Activated T-cell treated with anti-CD3 and anti-CD28 coated beads for 48 hours (primary cell): ENCODE measurements at places on chromosomes 2 and 18.

DNA sequence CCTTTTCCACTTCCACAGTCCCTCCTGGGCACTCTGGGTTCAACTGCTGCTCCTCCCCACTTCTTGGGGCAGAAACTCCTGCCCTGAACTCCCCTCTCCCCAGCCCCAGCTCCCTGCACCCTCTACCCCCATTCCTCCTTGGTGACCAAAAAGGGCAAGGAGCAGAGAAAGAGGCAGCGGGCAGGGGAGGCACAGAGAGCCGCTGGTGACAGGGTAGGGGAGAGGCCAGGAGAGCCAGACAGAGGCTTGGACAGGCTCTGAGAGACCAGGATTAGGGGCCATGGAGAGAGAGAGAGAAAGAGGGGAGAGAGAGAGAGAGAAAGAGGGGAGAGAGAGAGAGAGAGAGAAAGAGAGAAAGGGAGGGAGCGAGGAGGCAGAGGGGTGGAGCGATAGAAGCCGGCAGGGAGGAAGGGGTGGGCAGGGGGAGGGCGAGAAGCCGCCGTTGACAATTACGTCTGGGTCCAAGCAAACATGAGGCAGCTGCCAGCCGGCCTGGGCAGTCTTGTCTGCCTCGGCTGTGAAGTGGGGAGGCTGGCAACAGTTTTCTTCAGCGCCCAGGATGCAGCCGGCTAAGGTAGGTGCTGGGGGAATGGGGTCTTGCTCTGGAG, at the start of gene KCNIP3:
Gene KCNIP3 (plus strand): TSS at position 468 of the 608 bp plus-strand sequence. CDS start 92 bp downstream, at position 560.
- no peak for DNase-seq

GRCh38 chr2:172373766-172374165, 53.6 kb upstream of the ITGA6 start:
- DNase-seq: no peak

DNA sequence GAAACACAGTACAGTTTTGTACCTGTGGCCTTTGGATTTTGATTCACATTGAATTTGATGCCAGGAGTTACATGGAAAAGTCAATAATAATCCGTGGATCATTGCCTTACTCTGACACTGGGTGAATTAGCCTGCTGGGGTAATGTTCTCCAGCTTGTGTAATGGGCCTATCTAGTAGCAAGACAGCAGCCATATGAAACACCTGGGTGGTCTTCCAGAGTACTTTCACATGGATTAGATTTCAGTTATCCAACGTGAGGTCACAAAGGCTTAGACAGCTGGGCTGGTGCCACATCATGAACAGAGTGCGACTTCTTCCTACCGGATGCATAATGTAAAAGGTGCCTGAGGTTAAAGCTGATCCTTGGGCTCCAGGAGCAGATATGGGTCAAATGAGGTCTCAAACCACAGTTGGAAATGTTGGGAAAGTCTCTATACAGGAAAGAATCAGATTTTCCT, 486.8 kb downstream of the PARD3B start:
- no peak for DNase-seq

DNA sequence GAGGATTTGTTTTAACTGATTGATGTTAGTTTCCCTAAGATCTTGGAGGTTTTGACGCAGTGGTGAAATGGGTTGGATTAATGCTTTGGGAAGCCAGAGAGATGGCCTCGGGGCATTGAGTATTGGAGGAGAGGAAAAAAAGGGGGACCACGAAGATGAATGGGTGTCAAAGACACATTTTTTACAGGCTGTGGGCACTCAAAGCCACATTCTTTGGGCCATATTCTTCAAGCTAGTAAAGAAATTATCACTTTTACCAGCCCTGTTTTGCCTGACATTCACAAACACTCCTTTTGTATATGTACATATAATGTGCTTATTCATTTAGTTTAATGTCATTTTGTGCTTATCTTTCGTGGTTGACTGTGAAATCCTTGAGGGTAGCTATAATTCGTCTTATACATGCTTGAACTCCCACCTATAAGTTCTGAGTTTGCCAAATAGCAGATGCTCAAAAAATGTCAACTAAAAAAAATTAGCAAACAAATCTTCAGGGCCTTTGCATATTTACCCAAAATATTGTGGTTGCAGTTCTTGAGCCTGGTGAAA, 146.3 kb downstream of the ARL6IP6 start:
- no peak for DNase-seq

GRCh38 chr2:86788881-86789686, 1.6 kb downstream of the CD8A start:
- DNase-seq: no peak

DNA sequence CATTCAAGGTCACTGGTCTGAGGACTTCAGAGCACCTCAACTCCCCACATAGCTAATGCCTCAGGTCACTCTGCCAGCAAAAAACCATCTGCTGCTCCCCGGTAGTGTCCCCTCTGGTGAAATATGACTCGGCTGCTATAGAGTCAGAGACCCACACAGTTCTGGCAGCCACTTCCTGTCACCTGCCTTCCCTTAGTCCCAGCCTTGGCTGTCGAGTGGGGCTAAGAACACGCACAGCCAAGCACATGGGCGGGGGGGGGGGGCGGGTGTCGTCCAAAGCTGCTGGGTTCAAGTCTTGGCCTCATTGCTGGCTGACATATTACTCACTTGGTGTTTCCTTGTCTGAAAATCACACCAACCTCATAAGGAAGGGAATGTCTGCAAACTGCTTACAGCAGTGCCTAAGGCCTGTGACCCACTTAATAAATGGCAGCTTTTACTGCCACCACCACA, 37.5 kb downstream of the POLR1A start:
- peak; percentile 21 for DNase-seq
